AG08396 (cell line): ENCODE measurements at places on chromosomes 6 and 20.
A peak's percentile ranks its signal among the peaks of the same experiment; 100 is the strongest.

- no peak for DNase-seq
Observed at GRCh38 chr6:10347561-10348327, 67.1 kb downstream of the TFAP2A start.

DNA sequence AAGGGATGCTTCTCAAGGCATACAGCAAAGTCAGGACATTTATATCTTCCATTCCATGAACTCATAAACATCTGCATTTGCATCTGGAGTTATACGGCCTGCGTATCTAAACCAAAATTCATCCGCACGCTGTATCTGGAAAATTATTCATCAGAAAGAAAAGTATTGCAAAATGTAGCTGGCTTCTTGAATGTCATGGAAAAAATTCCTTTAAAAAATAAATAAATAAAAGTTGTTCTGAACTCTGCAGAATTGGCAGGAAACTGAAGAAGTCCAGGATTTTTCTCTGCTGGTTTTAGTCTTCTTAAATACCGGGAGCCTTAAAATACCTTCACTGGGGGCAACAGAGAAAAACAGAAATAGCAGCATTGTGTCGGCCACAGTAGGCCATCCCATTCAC lies 23.7 kb upstream of the FOXF2 start:
- no peak for DNase-seq

- no peak for DNase-seq
Observed at GRCh38 chr6:85382541-85382940, 67.3 kb upstream of the NT5E start.

DNA sequence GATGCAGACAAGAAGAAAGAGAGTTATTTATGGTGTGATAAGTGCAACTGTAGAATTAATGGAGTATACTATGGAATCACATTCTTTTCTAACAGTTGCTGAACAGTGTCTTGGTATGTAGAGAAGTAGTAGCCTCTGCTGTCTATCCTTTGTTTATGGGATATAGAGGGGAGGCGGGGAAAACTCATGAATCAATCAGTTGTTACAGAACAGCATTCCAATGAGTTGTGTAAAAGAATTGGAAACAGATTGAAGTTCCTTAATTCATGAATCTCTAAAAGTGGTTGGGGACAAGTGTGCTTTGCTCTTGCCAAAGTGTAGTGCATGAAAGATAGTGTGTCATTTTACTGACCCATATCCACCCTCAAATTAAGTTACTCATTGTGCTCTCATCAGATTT lies 77.7 kb downstream of the FLRT3 start:
- no peak for DNase-seq

- DNase-seq: no peak
Observed at GRCh38 chr6:11795403-11795802, 16.8 kb upstream of the ADTRP start.

- peak; percentile 17 for DNase-seq
Observed at GRCh38 chr6:32825966-32826365, 9.2 kb upstream of the HLA-DOB start.

DNA sequence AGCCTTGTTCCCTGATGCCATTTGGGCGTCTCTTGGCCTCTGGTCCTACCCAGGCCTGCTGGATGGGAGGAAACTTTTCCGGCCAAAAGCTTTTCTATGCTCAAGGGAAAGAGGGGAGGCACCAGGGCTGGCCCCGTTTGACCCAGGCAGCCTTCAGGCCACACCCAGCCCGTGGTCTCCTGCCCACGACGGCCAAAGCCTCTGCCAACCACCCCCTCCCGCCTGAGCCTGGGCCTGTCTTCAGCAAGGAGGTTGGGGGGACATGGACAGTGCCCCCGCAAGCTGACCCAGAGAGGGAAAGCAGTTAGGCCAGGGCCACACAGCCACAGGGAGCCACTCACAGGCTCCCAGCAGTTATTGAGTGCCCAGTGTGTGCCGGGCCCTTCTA lies 49.5 kb downstream of the SRC start:
- no peak for DNase-seq

- DNase-seq: no peak
Observed at GRCh38 chr6:160791981-160792418, 90.0 kb downstream of the PLG start.

GRCh38 chr20:58718121-58718563 lies 25.5 kb downstream of the NPEPL1 start:
- peak; percentile 2 for DNase-seq

GRCh38 chr6:41636833-41637193 lies 1.5 kb upstream of the MDFI start:
- DNase-seq: peak; percentile 54

- DNase-seq: no peak
Observed at GRCh38 chr6:154457046-154457713, 53.3 kb downstream of the CNKSR3 start.

- DNase-seq: no peak
Observed at GRCh38 chr20:19000078-19000477, 186.5 kb downstream of the SCP2D1 start.

- no peak for DNase-seq
Observed at GRCh38 chr20:20440886-20441658, 73.2 kb downstream of the INSM1 start.

- no peak for DNase-seq
Observed at GRCh38 chr6:97438011-97438671, 155.1 kb upstream of the MMS22L start.

DNA sequence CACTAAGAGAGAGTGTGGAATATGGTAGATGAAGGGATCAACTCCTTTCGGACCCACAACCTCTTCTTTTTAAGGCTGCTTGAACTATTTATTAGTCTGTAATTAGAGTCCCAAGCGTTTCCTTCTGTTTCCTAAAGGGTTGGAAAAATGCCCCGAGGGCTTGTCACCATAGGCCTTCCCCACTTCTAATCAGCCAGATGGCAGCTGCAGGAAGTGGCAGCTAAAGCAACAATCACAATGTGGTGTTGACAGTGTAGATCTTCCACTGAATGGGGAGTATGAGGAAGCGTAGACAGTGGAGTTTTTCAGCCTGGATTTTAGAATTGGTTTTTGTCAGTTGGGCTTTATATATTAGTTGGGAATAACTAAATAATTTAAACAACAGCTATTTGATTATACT lies 40.6 kb downstream of the SLC35D3 start:
- DNase-seq: no peak

- no peak for DNase-seq
Observed at GRCh38 chr20:53636540-53637097, 43.0 kb upstream of the ZNF217 start.

DNA sequence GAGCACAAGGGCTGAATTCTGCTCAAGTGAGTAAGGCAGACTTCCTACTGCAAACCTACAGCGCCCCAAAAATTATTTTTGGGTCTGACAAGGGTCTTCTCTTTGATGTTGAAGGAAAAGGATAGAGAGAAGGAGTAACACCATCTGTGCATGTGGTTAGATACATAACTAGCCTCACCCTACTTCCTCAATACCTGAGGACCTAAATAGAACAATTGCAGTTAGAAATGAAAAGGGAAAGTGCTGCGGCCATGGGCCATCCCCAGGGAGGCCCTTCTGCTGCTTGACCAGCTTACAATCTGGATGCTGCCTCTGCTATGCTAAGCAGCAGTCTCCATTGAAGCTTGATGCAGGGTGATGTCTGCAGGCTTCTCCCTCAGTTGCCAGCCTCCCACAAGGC lies 63.2 kb upstream of the ARMH2 start:
- no peak for DNase-seq

GRCh38 chr6:155771822-155772221 lies 316.2 kb upstream of the NOX3 start:
- no peak for DNase-seq

DNA sequence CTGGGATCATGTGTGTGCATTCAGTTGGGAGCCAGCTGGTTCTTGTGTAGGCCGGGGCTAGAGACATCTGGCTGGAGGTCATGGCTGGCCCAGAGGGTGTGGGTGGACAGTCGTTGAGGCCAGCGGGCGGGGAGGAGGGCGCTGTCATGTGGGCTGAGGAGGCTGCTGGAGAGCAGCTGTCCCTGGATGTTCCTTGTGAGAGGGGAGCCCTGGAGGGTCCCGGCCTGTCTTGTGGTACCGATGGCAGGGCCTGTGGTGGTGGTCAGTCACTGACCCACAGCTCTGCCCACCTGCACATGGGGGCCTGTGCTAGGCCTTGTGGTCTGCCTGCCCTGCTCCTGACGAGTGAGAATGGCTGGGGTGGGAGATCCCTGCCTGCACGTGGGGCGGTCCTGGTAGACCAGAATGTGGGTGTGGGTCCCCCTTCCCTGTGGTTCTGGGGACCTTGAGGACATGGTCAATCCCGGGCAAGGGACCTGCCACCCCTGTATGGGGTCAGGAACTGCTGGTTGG lies 1.9 kb upstream of the C20orf204 start:
- DNase-seq: no peak

DNA sequence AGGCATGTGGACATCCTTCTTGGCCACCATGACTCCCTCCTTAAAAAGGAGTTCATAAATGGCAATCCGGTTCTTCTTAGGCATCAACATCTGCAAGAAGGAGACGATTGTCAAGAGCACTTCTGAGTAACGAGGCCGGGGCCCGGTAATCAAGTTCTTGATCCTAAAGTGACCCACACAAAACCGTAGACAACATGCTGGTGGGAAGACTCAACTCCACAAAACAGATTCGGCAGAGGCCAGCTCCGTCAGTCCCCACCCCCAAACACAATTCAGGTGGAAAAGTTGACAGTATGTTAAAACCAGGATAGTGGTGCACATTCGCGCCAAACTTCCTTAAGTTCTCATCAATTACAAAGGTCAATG lies 754 bp downstream of the RPS10 start:
- no peak for DNase-seq

GRCh38 chr6:52595000-52595795 lies 18.3 kb upstream of the TRAM2 start:
- DNase-seq: peak; percentile 80

DNA sequence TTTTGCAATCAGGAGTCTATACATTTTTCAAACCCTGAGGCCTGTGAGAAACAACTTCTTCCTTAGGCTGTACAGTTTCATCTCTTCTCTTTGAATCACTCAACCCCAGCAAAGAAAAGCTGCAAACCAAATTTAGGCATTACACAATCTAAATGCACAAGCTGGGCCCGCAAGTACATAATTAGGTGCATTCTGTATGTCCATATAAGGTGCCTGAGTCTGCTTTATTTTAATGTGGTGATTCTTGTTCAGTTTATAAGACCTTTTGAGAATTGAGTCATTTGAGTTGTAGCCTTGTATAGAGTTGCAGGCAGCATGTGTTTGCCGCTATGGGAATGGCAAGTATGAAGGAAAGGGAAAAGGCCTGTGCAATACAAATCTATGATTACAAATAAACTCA lies 709.6 kb upstream of the MARCKS start:
- no peak for DNase-seq

- no peak for DNase-seq
Observed at GRCh38 chr6:51116723-51117122, 298.1 kb downstream of the TFAP2B start.

- peak; percentile 89 for DNase-seq
Observed at GRCh38 chr6:152094992-152095592, 287.6 kb downstream of the ESR1 start.

GRCh38 chr6:153947808-153948447 lies 91.1 kb upstream of the OPRM1 start:
- DNase-seq: peak; percentile 1

DNA sequence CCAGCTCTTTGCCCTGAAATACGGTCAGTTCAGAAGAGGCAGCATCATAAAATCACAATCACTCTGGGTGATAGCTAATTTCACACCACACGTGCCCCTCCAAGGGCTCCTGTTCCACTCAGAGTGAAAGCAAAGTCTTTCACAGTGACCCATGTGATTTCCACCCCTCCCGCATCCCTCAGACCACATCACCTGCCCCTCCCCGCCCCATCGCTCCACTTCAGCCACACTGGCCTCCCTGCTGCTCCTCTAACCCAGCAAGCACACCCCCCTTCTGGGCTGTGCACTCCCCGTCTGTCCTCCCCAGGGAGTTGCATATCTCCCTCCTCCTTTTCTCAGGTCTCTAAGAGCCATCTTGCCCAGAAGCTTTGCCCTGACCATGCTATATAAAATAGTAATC lies 74.5 kb downstream of the PSMG4 start:
- DNase-seq: no peak
